ENCODE measurements at places on chromosomes 5 and 9.

DNA sequence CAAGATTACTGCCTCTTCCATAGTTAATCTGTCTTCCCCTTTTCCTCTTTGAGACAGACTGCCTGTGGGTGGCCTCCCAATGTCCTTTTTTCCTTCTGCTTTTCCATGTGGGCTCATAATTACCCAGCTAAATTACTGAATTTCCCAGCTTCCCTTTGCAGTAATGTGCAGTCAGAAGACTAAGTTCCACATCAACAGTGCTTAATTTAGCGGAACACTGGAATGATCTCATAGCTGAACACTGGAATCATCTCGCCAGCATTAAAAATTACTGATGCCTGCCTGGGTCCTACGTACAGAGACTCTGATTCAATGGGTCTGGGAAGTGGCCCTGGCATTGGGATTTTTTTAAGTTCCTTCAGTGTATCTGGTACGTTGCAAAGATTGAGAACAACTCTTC lies 84.3 kb downstream of the DNAH5 start:
- no peak for DNase-seq

GRCh38 chr9:88733651-88734421 lies 198.9 kb downstream of the NXNL2 start:
- DNase-seq: no peak

DNA sequence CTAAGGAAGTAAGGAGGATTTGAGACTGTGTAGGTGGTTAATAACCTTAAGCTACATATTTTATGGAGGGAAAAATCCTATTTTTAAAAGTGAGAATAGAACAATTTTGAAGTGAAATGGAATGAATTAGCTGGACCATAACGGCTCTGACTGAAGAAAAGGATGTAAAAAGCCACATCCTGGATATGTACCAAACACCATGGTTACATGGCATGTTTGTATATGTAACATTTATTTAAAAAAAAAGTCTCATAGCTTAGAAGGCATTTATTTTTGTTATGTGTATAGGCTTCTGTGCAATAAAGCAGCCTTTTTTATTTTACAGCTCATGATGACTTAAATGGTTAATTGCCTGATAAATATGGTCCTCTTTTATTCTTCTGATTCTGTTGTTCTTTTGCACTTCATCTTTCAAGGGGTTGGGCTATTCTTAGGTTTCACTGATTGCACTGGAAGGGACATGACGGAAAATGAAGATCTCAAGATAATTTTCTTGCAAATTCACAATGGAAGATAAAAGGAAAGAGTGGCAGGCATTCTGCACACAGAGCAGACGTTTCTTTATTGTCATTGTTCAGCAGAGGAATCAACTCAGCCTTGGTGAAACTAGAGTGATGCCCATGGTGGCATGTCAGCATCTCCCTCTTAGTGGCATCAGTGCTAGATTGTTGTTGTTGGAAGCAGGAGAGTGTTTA lies 63.1 kb downstream of the DOCK8 start:
- DNase-seq: peak; percentile 75

DNA sequence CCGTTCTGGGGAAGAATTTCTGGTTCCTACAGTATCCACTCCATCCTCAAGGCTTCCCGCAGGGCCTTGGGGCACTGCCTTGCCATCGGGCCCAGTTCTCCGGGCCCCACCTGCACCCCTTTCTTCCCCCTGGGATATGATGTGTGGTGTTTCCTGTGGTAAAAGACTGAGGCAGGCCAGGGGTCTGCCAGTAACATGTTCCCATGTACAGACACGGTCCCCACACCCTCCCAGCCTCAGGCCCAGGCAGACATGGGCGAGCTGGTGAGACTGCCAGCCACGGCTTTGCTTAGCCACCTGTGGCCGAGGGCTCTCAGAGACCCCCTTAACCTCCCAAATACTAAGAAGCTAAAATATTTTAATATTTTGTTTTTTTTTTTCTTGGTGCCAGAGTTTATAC lies 46.0 kb downstream of the NDST1 start:
- no peak for DNase-seq

- DNase-seq: no peak
These were observed 33.4 kb downstream of the CREBRF start for GRCh38 chr5:173089581-173089980.

All from CD4-positive, alpha-beta T cell treated with Interleukin-17A for 1 hour (primary cell).